ENCODE measurements at places on chromosomes 12 and 14. TPM values are rescaled to one million over a fixed set of nuclear protein-coding genes. Genes with fewer than 3 reads are reported as not detected.

The ZNF891 gene
- 2.6 TPM for total RNA-seq

The ESPL1 gene
- total RNA-seq, result 1.5 TPM

DNA sequence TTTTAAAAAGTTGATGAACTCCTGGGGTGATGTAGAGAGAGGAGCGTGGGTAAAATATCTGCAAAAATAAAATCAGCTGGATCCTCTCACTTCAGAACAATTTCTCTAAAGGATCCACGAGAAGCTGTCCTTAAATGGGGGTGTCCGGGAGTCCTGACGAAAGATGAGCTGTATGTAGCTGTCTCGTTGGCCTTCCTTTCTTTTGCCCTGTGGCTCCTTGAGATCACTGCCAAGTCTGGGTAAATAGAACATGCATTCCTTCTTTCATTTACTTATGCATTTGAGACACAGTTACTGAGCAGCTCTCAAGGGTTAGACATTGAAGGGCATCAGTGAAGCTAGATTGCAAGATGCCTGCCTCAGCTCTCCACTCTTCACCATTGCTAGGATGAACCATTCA, 35.2 kb upstream of the TXNRD1 start:
- DNase-seq, result no peak

DNA sequence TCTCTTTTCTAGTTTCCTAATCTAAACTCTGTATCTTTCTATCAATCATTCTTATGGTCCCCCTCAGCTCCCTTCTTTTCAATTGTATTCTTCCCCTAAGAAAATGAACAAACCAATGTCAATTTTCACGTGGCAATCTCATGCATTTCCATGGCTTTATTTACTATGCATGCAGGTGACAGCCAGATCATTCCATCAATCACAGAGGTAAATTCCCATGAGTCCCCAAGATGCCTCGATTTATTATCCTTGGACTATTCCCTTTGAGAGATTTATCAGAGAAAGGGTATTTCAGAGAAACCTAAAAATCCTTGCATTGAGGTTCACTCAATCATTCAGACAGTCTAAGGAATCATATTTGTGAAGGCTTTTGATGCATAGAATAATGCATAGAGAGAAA, 301.2 kb downstream of the DIO2 start:
- DNase-seq, result no peak

- no peak for DNase-seq
These were observed 1155.2 kb downstream of the TMEM121 start for GRCh38 chr14:106681568-106681967.
